ENCODE measurements at places on chromosomes 1 and 21.

- DNase-seq: no peak
Measured at GRCh38 chr1:61046434-61046833, 35.9 kb upstream of the NFIA start.

DNA sequence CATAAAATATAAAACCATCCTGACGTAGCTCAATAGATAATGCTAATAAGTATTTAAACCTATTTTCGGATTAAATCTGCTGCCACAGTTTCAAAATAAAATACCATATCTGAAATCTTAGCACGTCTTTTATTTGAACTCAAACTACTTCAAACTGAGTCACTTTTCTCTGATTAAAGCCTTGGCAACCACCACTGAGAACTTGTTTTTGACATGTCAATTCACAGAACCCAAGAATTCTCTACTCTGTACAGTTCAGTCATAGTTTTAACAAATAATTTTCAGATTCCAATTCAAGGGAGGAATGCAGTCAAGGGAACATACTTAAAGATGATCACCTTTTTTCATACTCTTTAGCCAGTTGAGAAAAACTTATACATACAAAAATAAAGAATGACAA lies 643.2 kb downstream of the KCNT2 start:
- no peak for DNase-seq

- DNase-seq: no peak
Measured at GRCh38 chr1:24928689-24929397, 1.2 kb downstream of the RUNX3 start.

DNA sequence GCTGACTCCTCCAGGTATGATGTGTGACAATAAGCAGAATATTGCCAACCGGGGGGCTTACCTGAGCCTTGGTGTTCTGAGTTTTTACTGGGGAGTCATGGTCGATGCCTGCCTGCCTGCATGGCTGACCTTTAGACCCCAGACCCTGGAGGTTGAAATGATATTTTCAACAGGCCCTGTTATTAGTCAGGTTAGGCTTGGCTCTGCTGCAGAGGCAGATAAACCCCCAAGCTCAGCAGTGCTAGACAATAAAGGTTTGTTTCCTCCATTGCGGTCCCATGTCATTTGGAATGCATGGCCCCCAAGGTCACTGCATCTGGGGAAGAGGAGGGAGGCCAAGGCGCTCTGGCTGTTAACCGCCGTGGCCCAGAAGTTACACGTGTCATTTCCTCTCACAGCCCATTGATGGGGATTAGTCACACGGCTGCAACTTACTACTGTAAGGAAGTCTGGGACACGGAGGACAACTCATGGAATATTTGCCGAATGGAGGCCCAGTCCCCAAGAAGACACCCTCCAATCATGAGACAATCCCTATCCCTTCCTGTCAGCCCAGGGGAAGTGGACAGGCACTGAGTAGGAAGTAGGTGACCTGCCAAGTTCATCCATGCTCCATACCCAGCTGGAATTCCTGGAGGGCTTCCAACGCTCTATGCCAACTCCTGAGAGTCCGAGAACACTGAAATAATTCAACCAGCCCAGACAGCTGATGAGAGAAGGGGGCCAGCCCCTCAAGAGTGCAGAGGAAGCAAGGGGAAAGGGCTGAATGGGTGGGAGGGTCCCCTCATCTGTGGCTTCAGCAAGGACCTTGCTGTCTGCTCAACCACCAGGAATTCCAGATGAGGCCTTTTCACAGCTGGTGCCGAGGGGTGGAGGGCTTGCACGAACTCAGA lies 97.3 kb downstream of the TAS1R2 start:
- DNase-seq: no peak

DNA sequence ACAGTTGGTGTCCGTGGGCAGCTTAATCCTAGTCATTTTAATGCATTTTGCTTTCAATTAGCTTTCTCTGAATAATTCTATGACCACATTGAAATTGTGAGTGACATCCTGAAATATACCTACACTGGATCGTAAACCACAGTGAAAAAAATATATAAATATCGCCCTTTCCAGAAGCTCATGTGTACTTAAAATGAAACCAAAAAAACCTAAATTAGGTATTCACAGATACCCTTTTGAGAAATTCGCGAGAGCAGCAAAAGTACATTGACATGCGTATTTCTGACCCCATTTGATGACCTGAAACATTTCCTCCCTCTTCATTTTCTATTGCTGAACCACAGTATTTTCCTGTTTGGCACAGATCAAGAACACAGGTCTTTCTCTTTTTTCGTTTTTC lies 253.8 kb downstream of the LTN1 start:
- DNase-seq: no peak

- no peak for DNase-seq
Measured at GRCh38 chr1:66000033-66000637, 207.4 kb downstream of the PDE4B start.

DNA sequence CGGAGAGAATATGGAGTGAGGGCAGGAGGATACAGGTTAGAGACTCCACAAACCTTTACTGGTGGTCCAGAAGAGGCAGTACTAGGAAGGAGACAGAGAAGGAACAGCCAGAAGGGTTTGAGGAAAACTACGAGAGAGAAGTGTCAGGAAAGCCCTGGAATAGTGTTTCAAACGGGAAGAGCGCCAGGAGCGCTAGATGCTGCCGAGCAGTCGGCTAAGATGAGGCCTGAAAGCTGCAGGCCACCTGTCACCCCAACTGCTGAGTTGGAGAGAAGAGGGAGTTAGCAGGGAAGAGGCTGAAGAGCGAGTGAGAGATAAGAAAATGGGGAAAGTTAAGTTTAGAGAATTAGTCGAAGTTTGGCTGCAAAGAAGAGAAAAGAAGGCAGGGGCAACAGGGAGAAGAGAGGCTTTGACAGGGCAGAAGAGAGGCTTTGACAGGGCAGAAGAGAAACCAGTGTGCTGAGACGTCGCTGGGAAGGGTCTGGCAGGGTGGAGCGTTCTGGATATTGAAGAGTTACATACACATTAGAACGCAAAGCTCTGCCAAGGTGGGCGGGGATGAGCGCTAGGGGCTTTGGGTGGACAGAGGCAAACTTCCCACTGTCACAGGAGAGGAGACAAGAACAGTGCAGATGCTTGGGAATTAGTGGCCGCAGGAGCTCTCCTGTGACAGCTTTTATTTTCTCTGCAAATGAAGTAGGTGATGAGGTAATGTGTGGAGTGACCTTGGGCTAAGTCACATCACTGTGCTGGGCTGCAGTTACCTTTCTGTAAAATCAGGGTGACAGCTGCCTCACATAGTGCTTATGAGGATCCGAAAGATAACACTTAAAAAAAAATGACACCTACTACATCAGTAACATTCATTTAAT lies 31.2 kb downstream of the PCSK9 start:
- no peak for DNase-seq

- no peak for DNase-seq
Measured at GRCh38 chr1:119870917-119871596, 25.3 kb downstream of the ADAM30 start.

- no peak for DNase-seq
Measured at GRCh38 chr1:81424061-81424460, 376.7 kb upstream of the ADGRL2 start.

DNA sequence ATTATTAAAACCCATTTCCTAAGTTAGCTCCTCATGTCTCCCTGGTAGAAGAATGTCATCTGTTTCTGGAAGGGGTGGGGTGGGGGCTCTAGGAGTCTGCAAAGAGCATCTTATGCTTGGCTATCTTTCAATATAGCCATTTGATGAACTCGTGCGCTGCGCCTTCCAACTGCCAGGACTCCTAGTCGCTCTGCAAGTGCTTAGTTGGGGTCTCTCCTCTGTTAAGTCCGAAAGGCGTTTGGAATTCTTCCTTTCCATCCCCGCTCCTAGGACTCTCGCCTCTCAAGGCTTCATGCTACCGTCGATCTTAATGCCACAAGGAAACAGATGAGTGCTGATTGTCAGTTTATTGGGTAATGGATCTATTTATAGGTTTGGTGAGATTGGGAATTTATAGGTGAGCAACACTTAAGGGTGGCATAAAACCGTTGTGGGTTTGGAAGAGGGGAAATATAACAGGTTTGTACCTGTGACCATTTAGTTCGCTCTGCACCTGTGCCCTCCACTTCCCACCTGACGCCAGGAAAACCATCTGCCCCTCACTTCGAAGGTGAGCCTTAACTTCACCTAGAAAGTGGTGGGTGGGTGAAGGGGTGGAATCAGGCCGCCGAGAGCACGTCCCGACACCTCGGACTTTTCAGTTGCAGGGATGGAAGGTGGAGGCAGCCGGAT lies 1.1 kb downstream of the KCNH1 start:
- DNase-seq: no peak

- no peak for DNase-seq
Measured at GRCh38 chr1:77461691-77462090, 179.9 kb downstream of the AK5 start.

Data from AG04449 (cell line).